ENCODE measurements at places on chromosomes 16 and 17.

GRCh38 chr16:79595931-79596450 is 4.5 kb downstream of the MAF start:
- no peak for ATAC-seq

DNA sequence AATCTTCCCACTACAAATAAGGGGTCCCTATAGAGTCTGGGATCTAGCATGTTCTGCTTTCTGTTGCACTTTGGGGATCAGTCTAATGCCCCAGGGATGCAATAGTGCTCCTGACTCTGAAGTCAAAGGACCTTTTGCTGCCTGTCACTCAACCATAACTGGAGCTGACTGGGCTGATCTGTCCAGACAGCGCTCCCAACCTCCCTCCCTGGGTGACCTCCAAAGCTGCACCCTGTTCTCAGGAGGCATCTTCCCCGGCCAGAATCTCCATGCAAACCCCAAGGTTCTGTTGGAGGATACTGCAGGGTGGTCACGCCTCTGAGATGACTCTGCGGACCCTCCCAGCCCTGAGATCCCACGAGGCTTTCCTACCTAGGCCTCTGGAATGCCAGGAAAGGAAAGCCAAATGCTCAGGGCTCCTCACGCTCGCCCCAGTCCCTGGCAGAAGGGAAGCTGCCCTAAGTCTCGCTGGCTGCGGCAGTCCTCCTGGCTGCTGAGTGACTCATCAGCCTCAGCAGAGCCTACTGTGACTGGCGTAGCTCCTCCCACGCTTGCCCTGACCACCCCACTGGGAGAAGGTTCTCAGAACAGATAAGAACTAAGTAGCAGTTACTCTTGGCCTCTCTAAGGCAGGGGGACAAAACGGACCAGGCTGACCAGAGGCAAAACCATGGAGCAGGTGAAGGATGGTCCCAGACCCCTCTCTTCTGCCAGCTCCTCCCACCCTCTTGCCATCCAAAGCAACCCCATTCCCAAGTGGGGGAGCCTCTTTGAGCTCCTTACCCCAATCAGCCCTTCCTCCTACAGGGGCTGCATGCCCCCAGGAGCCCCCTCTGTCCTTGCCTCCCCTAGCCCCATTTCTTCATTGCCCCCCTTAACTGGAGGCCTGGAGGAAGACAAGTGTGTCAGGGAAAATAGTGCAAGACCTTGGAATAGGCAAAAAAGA is 124.1 kb upstream of the TNRC6C start:
- ATAC-seq, result peak; percentile 80

DNA sequence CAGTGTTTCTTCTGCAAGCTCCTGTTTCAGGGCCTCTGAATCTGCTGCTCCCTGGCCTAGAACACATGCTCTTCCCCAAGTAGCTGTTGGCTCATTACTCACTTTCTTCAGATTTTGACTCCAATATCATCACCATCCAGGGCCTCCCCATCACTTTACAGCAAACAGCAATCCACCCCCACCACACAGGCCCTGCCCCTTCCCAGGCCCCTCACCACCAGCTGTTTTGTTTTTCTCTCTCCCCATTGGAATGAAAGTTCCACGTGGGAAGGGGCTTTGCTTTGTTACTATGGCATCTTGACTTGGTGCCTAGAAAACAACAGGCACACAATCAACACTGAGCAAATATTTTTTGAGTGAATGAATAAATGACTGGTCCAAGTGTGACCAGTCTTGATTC is 4.0 kb downstream of the TMEM170A start:
- no peak for ATAC-seq

- ATAC-seq, result no peak
These were observed 383.9 kb downstream of the WWOX start for GRCh38 chr16:78483124-78483992.

- no peak for ATAC-seq
These were observed 276.6 kb upstream of the TNRC6C start for GRCh38 chr17:77681861-77682260.

GRCh38 chr16:11689031-11689840 is 21.0 kb downstream of the SNN start:
- ATAC-seq, result peak; percentile 74

DNA sequence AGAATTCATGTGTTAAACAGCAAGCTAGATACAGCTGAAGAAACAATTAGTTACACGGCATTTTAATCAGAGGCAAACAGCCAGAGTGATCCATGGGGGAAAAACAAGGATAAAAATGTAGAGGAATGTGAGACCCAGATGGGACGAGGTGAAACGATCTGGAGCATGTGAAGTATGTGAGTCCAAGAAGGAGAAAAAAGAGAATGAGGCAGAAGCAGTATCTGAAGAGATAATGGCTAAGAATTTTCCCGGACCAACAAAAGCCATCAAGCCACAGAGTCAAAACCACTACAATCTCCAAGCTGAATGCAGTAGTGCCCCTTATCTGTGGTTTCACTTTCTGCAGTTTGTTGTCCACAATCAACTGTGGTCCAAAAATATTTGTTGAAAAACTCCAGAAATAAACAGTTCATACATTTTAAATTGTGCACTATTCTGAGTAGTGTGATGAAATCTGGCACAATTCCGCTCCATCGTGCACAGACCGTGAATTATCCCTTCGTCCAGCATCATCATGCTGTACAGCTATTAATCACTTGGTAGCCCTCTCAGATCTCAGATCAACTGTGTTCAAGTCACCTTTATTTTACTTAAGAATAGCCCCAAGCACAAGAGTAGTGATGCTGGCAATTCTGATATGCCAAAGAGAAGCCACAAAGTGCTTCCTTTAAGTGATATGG is 18.8 kb downstream of the MYH10 start:
- ATAC-seq, result no peak

DNA sequence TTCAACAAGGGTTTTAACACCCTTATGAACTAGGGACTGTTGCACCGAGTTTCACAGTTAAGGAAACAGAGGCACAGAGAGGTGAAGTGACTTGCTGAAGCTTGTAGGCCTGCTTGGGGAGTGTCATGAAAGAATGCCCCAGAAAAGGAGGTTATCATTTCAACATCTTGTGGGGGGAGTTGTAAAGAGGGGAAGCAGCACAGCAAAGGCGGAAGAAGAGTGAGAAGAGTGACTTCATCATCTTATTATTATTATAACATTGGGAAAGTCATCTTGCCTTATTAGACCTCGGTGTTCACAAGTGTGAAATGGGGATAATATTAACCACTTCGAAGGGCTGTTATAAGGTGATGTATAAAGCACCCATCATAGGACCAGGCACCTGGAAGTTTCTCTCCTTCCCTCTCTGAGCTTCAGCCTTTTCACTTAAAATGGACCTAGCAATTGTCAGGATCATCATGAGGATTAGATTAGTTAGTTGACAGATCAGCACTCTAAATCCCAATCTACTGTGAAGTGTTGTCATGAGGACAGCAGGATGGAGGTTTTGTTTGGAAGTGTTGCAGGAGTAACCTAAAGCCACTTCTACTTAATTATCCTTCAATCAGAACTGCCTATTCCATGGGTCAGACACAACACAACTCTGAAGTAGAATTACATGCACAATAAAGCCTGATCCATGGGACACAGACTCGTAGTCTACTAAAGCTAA is 2.3 kb downstream of the CCL4 start:
- ATAC-seq, result no peak

GRCh38 chr17:45846223-45846622 is 1.5 kb downstream of the SPPL2C start:
- ATAC-seq, result no peak

DNA sequence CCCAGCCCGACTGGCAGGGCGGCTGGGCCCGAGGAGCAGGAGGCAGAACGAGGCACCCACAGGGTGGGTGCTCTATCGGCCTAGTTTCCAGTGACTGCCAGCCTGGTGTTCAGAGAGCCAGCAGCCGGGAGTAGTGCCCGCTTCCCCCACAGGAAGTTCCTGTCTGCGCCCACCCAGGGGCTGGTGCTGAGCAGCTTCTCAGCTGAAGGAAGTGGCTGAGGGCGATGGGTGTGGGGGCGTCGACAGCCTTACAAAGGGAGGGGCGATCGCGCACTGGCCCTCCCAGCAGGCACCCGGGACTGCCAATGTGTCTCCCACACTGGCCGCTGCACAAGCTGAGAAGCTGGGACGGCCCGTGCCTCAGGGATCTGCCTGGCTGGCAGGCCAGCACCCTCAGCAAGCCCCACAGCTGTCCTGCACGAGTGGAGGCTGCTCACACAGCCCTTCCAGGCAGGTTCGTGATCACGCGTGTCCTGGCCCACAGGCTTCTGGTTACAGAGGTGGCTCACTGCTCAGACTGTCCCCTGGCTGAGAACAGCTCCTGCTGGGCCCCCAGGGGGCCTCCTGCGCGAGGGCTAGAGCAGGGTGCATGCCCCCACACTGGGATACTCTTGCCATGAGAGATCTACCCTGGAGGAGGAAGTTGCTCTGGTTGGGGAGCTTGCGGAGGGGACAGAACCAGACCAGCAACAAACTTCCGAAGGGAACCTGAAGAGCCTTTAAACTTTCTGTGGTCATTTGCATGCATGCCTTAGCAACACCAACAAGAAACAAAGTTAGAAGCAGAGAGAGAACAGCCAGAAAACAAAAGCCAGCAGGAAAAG is 2.5 kb downstream of the RNF166 start:
- peak; percentile 11 for ATAC-seq

DNA sequence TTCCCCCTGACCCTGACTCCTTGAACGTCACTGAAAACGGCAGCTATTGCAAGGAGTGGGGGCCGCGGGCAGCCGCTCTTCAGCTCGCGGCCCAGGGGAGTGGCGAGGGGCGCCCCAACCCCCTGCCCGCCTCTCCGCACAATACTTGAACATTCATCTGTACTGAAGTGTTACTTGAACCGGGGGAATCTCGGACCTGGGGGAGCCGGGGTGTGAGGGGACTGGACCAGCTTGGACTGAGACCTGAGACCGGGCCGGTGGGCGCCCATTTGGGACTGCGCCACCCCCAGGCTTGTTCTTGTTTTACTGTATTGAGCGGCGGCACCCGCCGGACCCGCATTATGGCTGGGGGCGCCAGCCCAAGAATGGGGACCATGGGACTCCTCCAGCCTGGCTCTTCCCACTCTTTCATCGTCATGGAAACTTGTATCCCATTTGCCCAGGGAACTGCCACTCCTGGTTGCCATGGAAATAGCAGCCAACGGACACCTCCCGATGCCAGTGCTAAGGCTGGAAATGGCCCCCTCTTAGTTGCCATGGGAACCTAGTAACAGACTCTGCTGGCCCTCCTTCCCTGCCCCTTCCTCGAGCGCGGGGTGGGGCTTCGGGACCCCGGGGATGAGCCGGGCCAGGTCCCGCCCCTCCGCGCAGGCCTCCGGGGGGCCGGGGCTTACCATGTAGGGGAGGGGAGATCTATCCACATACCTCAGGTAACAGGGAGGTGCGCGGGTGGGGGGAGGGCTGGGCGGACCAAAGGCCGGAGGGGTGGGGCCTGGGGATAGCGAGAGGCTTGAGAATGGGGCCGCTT is 805 bp upstream of the ORAI3 start:
- ATAC-seq, result no peak

GRCh38 chr16:12419151-12419550 is 384.5 kb downstream of the CPPED1 start:
- no peak for ATAC-seq

GRCh38 chr16:84763629-84764028 is 56.2 kb upstream of the CRISPLD2 start:
- no peak for ATAC-seq

GRCh38 chr17:38851434-38851833 is 2.1 kb downstream of the RPL23 start:
- ATAC-seq, result no peak

GRCh38 chr16:85965125-85965524 is 66.2 kb downstream of the IRF8 start:
- no peak for ATAC-seq

DNA sequence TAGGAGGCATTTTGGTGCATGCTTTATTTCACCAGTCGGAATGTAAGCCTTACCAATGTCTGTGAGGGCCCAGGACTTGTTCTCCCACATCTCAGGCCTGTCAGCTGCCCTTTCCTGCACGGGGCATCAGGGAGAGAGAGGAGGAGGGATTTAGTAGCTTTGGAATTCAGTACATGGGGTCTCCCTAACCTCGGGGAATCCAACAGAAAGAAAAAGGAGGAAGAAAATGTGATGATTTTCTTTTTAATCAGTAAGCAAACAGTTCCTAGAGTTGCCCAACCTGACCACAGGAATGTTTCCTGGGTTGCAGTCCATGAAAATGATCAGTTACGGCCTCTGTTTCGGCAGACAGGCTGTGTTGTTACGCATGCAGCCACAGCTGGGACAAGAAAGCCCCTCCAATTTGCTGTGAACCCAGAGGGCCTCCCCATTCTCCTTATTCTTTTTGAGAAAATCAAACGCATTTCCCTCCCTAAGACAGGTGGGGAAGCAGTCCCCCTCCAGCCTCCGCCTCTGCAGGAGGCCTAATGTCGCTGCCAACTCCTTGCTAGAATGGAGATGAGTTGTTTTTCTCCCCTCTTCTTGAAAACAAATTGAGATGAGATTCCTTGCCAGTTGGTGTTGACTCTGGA is 53.1 kb upstream of the TANGO6 start:
- no peak for ATAC-seq

GRCh38 chr17:44213403-44214229 is 5.9 kb downstream of the UBTF start:
- no peak for ATAC-seq

DNA sequence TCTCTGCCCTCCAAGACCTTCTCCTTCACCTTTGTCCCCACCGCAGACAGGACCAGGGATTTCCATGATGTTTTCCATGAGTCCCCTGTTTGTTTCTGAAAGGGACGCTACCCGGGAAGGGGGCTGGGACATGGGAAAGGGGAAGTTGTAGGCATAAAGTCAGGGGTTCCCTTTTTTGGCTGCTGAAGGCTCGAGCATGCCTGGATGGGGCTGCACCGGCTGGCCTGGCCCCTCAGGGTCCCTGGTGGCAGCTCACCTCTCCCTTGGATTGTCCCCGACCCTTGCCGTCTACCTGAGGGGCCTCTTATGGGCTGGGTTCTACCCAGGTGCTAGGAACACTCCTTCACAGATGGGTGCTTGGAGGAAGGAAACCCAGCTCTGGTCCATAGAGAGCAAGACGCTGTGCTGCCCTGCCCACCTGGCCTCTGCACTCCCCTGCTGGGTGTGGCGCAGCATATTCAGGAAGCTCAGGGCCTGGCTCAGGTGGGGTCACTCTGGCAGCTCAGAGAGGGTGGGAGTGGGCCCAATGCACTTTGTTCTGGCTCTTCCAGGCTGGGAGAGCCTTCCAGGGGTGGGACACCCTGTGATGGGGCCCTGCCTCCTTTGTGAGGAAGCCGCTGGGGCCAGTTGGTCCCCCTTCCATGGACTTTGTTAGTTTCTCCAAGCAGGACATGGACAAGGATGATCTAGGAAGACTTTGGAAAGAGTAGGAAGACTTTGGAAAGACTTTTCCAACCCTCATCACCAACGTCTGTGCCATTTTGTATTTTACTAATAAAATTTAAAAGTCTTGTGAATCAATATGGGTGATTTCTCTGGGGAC is 12.2 kb downstream of the CX3CL1 start:
- no peak for ATAC-seq
